ENCODE measurements at places on chromosomes 1 and 21.

DNA sequence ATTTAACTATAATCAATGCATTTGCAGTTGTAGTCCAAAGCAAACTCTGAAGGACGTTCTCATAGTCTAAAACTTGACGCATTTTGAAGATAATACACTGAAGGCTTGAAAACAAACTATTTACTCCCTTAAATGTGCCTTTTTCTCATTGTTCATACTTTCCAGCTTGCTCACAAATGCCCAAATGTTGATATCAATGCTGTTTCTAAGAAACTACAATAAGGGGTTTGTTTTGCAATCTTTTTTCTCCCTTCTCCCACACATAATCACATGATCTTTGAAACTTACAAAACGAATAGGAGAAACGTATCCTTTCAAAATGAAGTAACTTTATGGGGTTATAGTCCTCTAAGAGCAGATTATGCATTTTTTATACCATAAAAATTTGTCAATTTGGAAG is 508.7 kb downstream of the DPYD start:
- DNase-seq = no peak

DNA sequence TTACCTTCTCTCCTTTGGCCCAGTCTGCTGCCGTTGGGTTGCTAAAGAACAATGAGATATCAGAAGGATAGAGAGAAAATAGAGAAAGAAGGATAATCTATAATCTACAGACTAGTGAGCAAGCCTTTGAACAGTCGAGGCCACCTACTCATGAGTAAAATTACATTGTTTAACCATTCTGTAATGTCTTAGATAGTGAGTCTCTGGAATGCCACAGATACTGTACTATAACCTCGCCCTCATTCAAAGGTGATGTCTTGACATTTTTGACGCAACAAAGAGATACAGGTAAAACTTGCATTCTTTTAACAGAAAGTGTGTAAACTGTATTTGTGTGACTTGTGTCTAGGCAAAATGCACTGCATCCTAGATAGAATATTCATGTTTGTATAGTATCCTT is 77.9 kb downstream of the LAMC1 start:
- DNase-seq = no peak

DNA sequence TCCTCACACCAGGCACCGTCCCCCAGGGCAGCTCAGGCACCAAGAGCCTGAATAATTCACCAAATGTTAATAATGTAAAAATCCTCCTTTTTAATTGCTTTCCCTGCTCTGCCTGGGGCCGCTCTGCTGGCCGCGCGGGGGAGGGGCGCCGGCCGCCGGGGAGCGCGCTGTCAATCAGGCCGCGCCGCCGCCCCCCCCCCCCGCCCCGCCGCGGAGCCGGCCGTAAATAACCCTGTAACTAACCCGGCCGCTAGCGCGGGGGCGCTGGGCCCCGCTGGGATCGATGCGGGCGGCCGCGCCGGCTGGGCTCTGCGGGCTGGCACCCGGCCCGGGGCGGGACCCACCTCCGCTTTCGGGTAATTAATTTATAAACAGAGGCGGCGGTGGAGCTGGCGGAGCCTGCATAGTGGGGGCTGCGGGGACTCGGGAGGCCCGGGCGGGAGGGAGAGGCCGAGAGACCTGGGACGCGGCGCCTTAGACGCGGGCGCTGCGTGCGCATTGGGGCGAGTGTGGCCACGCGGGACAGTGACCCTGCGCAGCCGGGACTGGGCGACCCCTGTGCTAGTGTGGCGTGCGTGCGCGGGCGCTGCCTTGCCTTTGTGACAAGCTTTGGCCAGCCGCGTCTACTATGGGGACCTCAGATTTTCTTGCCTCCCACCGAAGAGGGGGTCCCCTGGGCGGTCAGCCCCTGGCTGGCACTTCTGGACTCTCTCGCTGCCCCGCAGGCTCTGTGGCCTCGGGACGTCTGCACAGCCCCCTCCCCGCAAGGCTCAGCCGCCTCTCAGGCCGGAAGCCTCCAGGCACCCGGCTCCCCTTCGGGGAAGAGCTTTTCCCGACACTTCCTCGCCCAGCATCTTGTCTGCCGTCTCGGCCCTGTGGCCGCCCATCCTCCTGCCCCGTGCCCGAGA is 16.6 kb downstream of the SAMD11 start:
- peak; percentile 78 for DNase-seq

DNA sequence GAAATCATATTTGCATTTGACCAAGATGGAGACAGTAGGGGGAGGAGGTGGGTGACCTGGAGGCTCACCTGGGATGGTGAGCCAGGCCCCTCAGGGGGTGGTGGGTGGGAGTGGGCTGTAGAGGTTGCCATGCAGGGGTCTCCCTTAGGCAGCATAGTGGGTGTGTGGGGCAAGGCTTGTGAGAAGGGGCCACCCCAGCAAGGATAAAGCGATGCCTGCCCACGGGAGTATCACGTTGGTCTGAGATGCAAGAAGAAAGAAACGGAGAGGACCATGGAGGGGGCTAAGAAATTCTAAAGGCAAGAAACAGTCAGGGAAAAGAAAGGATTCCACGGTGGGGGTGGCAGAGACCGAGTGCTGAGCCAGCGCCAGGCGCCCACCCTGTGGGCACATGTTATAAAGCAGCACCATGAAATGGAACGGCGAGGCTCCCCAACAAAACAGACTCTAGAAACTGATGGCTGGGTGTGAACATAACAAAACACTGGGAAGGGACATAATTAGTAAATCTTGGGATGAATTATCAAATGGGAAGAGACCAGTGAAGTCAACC is 11.7 kb upstream of the C2CD2 start:
- no peak for DNase-seq

DNA sequence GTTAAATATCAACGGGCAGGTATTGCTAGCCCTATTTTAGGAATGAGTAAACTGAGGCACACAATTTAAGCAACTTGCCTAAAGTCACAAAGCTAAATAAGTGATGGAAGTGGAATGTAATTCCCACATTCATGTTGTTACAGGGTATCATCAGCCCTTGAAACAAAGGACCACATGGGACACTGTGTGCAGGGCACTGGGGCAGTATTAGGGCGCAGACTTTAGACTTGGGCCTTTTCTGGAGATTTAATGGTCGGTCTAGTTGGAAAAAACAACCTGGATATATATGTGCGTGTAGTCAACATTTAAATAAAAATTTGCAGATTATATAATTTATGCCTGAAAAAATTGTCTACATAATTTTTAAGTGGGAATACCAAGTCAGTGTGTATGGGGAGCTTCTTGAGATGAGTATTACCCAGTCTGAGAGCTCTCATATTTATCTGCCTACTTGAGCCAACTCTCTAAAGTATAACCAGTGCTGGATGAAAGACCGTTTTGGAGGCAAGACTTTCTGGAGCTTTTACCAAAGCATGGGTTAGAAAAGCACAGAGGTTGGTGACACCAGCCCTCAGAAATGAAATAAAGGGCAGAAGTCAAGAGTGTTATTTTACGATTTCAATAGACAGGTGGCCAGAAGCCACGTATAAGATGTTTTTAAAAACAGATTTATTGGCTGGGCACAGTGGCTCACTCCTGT is 1.6 kb downstream of the KDM1A start:
- DNase-seq = no peak

- DNase-seq = no peak
Measured at GRCh38 chr1:151166505-151166956, 587 bp downstream of the SCNM1 start.

GRCh38 chr1:225749706-225750105 is 27.9 kb upstream of the SRP9 start:
- no peak for DNase-seq

GRCh38 chr1:63343922-63344321 is 21.6 kb downstream of the FOXD3 start:
- DNase-seq = no peak

- DNase-seq = peak; percentile 61
Measured at GRCh38 chr1:62687903-62688686, at the start of gene DOCK7. TSS of gene DOCK7 (minus strand) at chr1:62688386. CDS start at chr1:62688264, 122 bp downstream.

DNA sequence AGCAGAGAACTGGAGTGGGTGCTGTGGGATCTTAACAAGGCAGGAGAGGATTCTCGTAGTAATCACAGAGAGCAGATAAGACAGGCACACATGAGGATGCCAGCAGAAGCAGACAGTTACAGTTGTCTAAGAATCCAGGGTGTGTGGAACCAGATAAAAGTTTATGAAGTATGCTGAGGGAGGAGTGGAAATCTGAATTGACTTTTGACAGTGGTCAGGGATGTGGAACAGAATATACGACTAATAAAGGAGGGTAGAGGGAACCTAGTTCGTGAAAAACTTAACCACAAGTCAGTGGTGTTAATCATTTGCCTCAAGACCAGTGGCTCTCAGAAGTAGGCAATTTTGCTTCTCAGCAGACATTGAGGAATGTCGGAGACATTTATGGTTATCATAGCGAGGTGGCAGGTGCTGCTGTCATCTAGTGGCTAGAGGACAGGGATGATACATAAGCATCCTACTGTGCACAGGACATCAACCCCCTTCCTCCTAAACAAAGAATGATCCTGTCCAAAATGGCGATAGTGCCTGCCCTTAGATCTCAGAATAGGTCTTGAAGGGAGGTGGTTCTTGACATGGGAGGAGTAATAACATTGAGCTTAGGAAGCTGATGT is 3.0 kb downstream of the LRRC8D start:
- DNase-seq = no peak

DNA sequence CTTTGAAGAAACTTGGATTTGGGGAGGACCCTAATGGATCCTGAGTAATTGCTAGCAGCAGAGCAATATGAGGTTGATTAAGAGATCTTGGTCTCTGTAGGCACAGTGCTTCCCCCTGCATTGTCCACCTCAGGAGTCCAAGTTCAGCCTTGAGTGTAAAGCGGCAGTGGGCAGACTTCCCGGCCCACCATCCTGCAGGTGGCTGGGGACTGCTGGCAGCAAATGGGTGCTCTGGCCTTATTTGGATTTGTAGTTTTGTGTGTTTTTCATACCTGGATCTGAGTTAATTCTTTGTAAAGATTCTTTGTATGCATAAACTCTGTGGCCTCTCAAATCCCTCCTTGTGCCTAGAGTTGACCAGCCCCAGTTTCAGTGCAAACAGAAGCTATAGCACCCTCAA is 7.6 kb downstream of the BARHL2 start:
- no peak for DNase-seq

GRCh38 chr1:62781841-62782543 is 1.9 kb upstream of the ATG4C start:
- DNase-seq = no peak

- no peak for DNase-seq
Measured at GRCh38 chr1:76876655-76877395, 9.5 kb downstream of the ST6GALNAC5 start.

- DNase-seq = no peak
Measured at GRCh38 chr21:43925609-43926008, 60.6 kb downstream of the AGPAT3 start.

- peak; percentile 23 for DNase-seq
Measured at GRCh38 chr1:237166593-237167101, 124.7 kb downstream of the RYR2 start.

DNA sequence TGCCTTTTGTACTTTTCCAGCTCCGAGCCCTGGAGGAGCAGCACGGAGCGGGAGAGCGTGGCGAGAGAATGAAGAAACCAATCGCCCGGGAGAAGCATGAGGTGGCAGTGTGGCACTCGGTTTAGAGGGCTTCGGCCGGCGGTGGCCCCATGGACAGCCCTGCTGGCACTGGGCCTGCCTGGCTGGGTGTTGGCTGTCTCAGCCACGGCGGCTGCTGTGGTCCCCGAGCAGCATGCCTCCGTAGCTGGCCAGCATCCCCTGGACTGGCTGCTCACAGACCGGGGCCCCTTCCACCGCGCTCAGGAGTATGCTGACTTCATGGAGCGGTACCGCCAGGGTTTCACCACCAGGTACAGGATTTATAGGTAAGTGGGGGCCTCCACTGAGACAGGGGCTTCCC is 59.0 kb downstream of the BRINP2 start:
- DNase-seq = no peak

GRCh38 chr1:210396541-210396940 is 67.8 kb downstream of the HHAT start:
- DNase-seq = no peak

- DNase-seq = no peak
Measured at GRCh38 chr1:109777436-109777835, 13.7 kb upstream of the EPS8L3 start.

DNA sequence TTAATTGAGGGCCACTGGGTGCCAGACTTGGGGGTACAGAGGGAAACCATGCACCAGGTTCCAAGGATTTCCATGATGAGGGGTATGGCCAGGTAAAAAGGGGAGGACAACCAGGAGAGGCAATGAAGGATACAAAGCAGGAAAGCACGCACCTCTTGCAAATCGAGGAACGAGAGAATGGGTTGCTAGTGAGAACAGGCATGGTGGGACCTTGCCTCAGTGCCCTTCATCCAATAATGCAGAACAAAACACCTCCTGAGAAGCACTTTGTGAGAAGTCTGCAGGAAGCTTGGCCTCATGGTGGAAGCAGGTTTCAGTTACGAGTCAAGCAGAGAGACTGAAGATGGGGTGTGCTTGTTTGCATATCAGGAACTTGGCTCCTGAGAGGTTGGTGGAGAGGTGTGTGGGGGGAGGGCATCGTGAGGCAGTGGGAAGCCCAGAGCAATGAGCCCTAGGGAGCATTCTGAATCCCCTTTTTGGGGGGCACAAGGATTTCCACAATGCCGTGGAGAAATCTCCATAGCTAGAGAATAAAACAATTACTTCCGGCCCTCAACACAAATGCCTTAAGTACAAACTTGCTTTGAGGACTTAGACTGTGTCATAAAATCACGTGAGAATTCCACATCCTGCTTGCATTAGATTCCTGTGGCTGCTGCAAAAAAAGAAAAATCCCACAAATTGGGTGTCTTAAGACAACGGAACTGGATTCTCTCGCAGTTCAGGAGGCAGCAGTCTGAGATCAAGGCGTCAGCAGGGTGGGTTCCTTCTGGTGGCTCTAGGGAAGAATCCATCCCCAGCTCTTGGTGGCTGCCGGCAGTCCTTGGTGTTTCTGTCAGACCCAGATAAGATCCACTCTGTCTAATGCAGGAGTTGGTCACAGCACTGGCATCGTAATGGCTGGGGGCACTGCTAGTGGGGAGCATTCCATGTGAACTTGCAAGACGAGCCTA is 54.9 kb upstream of the BACE2 start:
- DNase-seq = no peak

GRCh38 chr1:200438911-200439310 is 29.1 kb upstream of the ZNF281 start:
- no peak for DNase-seq

GRCh38 chr21:34984356-34985058 is 64.6 kb downstream of the RUNX1 start:
- DNase-seq = no peak

DNA sequence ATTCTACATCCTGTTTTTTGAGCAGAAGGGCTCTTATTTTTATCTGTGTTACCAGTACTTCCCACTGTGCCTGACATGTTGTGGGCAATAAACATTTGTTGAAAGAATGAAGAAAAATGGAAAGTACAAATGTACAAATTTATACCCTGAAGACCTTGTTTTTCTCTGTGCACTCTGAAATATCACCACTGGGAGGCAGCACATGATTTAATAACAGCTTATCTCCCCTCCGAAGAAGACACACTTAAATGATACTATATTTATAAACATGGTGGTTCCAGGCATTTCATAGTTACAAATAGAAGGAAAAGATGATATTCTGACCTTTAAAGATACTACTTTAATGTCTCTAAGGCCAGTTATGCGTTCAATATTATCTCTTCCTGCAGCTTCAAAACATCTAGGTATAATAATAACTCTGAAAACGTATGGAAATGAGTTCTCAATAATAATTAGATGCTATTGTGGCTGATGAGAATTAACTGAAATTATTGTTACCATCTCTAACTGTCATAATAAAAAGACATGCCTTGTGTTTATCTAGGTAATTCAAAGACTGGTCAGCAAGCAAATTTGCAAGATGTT is 12.8 kb downstream of the DYNLT5 start:
- DNase-seq = peak; percentile 47
